ENCODE measurements at places on chromosomes 16 and 17.

DNA sequence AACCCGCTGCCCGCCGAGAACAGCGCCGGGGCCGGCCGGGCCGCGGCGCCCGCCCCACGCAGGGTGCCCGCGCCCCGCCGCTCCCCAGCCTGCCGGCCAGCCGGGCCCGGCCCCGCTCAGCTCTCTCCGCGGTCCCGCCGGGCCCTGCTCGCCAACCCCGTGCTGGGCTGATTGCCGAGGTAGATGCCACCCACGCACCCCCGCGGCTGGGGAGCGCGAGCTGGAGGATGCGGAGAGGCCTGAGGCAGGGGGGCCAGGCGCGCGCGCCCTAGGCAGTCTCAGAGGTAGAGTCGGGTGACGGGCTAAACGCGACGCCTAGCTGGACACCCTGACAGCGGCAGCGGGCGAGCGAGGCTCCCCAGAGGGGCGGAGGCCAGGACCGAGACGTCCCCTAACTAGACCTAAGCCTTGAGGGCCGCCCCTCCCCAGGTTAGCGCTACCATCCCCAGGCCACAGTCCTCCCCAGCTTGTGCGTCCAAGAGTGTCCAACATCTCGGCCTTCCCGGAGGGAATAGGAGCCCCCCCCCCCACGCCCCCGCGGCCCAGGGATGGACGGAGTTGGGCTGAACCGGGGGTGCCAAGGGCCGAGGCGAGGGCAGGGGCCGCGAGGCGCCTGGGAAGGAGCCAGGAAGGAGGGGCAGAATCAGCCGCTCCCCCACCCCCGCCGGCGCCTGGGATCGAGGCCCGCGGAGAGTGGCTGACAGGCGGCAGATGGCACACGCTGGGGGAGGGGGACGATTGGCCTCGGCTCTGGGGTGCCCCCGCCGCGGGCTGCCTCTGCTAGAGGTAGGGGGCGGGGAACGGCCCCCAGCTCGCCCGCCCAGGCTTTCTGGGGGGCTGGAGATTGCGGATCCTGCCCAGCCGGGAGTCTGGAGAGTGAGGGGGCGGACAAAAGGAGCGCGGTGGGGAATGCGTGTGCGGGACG, 2.5 kb upstream of the ZNF423 start:
- peak; percentile 43 for DNase-seq

GRCh38 chr16:78503602-78504001, 404.1 kb downstream of the WWOX start:
- DNase-seq: peak; percentile 24

DNA sequence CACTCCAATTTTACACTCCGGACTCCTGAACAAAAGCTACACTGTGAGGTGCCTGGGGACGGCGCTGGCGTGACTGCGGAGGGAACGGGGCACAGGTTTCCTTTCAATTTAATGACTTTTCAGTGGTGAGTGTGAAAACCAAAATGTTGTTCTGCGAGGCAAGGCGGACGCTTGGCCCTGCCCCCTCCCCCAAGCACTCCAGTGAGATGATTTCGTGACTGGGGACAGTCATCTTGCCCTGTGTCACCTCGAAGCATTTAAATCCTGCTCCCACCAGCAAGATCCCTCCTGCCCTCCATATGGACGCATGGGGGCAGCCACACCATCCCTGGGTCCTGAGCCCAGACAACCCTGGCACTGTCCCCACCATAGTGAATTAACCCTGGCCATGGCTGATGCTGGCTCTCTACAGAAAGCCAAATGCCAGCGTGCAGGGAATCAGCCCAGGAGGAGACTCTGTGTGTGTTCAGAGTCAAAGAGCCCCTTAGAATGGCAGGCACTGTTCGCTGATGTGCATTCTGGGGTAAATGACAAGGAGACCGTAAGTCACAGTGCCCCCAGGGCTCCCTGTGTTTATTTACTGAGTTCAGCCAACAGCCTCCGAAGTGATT, 41.0 kb downstream of the C16orf95 start:
- no peak for DNase-seq

- no peak for DNase-seq
Measured at GRCh38 chr17:79414063-79414792, 196.6 kb downstream of the RBFOX3 start.

- DNase-seq: no peak
Measured at GRCh38 chr16:77991701-77992100, 30.6 kb upstream of the CLEC3A start.

- no peak for DNase-seq
Measured at GRCh38 chr17:54887787-54888186, 12.9 kb upstream of the TOM1L1 start.

- DNase-seq: no peak
Measured at GRCh38 chr17:79301469-79301868, 226.8 kb downstream of the ENGASE start.

GRCh38 chr17:62565817-62566216, 61.7 kb upstream of the MRC2 start:
- peak; percentile 77 for DNase-seq

DNA sequence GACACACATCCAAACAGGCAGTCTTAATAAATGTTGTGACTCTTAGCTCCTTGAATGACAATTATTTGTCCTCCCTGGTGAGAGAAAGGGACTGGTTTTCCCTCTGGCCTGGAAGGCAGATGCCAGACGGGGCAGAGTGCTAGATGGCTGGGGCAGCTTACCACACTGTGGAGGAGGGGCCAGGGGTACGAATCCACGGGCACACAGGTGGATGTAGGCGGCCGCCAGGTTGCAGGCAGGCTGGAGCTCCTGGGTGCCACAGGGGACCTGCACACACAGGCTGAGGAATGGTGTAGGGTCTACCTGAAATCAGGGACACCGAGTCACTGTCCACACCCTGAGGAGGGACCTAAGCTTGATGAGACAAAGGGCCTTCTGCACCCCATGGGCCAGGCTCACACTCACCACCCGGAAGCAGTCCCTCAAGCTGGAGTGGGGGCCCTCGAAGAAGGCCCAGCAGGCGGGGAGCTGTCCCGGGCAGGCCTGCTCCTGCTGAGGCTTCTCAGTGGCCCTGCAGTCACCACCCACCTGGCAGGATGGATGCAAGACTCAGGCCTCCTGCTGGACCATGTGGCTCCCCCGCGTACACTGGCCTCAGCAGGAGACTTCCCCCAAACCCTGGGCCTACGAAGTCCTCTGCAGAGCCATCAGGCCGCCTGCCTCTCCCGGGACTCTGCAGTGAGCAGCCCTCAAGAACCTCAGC, 38.4 kb downstream of the RMI2 start:
- no peak for DNase-seq

- no peak for DNase-seq
Measured at GRCh38 chr17:80815151-80815681, 176.4 kb upstream of the CHMP6 start.

DNA sequence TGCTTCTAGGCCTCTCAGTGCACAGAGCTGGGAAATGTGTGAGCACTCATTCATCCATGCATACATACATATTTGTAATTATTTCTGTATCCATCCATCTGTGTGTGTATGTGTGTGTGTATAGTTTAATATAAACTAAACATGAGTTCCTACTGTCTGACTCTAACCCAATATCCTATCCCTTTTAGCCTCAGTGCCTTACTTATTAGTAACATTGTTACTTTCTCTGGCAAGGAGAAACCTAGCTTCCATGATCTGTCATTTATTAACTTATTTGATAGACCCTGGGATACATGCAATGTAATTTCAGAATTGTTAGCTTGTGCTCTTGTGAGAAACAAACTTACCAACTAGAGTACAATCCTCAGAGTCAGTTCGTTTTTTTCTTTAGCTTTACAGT, 59.0 kb upstream of the WSCD1 start:
- DNase-seq: no peak

Measured in iris pigment epithelial cell (primary cell).